ENCODE measurements at places on chromosomes 4 and X.

GRCh38 chr4:86338989-86339388 is 20.9 kb downstream of the MAPK10 start:
- no peak overlapping the region for H3K27ac ChIP-seq
- H3K4me3 ChIP-seq: no peak overlapping the region
- no peaks in the 10 kb centered on the region for H3K36me3 ChIP-seq
- no peaks in the 10 kb centered on the region for H3K4me1 ChIP-seq

GRCh38 chr4:127781300-127782024 is 660 bp upstream of the HSPA4L start:
- peaks cover 80% of the 10 kb centered on the region for H3K27me3 ChIP-seq
- H3K27ac ChIP-seq: no peak overlapping the region
- peak overlapping the region; percentile 77 for H3K4me3 ChIP-seq
- DNase-seq: no peak
- peaks cover 18% of the 10 kb centered on the region for H3K4me1 ChIP-seq

DNA sequence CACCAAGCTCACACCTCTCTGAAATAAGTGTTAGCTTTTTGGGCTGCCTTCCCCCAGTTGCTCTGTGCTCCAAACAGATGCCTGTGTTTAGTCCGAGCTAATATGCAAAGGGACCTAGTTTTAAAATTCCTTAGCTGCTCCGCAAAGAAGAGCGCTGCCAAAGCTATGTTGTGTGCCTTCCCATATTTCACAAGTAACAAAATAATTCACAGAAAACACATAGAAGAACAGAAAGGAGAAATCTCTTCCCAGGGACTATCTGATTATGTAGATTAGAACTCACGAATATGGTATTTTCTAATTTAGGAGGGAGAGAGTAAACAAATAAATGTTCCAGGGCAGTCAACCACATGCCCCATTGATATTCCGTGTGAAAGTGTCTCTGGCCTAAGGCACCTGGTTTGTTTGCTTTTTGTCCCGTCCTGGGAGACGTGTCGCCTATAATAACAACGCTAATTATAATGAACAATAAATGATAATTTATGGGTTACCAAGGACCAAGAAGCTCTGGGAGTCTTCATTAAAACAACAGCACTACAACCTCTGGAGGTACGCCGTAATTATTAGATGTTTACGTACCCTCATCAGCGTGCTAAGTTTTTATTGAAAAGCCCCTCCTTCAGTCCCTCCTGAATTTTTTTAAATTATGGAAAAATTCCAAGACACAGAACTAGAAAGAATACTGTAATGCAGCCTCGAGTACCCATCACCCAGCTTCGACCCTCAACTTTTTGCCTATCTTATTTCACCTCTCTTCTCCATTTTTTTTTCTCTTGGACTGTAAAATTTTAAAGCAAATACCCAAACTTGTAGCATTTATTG is 1.2 kb upstream of the CCNG2 start:
- peak overlapping the region; percentile 100 for H3K4me3 ChIP-seq
- H3K27me3 ChIP-seq: peaks cover 3% of the 10 kb centered on the region
- H3K36me3 ChIP-seq: peaks cover 22% of the 10 kb centered on the region
- H3K4me1 ChIP-seq: peaks cover 11% of the 10 kb centered on the region
- no peak for DNase-seq
- peak overlapping the region; percentile 98 for H3K27ac ChIP-seq

- no peaks in the 10 kb centered on the region for H3K27me3 ChIP-seq
- no peak overlapping the region for H3K27ac ChIP-seq
- no peak for DNase-seq
- H3K36me3 ChIP-seq: peaks cover 2% of the 10 kb centered on the region
- H3K4me3 ChIP-seq: no peak overlapping the region
Observed at GRCh38 chrX:68932611-68933010, 103.8 kb downstream of the EFNB1 start.

Data from central memory CD8-positive, alpha-beta T cell (primary cell).